ENCODE measurements at places on chromosomes 6 and 20. TPM values are rescaled to one million over a fixed set of nuclear protein-coding genes. Genes with fewer than 3 reads are reported as not detected.

DNA sequence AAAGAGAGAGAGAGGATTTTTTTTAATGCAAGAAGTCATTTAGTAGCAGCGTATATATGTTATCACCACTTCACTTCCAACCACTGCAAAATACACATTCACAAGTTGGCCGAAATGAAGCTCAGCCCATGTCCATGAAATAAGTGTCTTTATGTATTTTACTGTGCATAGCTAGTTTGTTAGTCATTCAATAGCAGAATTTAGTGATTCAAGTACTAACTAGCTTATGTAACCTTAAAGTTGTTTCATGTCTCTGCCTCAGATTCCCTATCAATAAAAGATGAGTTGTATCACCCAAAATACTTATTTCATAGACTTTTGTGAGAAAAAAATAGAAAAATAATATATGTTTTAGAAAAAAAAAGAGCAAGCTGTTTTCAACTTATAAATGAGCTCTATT lies 153.7 kb upstream of the PRDM1 start:
- no peaks in the 10 kb centered on the region for H3K27me3 ChIP-seq
- no peak overlapping the region for H3K27ac ChIP-seq
- H3K4me3 ChIP-seq = no peak overlapping the region
- no peaks in the 10 kb centered on the region for H3K36me3 ChIP-seq
- DNase-seq = no peak

DNA sequence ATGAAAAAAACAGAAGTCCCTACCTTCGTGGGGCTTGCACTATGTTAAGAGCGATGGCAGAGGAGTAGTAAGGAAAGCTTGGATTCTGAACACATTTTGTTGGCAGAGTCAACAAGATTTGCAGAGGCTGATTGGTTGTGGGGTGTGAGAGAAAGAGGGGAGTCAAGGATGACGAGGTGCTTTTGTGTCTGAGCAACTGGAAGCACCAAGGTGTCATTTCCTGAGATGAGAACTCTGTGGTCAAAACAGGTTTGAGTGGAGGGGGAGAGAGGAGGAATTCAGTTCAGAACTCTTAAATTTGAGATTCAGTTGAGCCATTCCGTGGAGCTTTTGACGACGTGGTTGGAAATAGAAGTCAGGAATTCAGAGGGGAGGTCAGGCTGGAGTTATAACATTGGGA lies 3.5 kb downstream of the OCSTAMP start:
- H3K4me1 ChIP-seq = no peaks in the 10 kb centered on the region
- no peak for DNase-seq
- H3K36me3 ChIP-seq = no peaks in the 10 kb centered on the region

- no peaks in the 10 kb centered on the region for H3K4me1 ChIP-seq
- no peak overlapping the region for H3K27ac ChIP-seq
- no peaks in the 10 kb centered on the region for H3K36me3 ChIP-seq
- no peak for DNase-seq
Measured at GRCh38 chr6:72825315-72825911, 203.5 kb downstream of the KCNQ5 start.

DNA sequence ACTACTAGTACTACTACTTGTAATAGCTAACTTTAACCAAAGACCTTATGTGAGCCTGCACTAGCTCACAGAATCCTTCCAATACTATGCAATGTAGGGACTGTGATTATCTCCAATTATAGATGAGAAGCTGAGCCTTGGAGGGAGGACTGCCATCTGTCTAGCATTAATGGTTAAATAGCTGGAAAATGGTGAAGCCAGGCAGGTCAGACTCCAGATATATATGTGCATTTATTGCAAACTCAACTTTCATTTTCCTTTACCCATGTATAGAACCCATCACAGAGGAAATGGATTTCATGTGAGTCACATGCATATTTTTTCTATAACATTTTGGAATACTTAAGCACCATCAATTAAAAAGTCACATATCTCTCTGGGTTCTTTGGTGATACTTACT lies 229.9 kb downstream of the BCAS1 start:
- no peak overlapping the region for H3K4me3 ChIP-seq
- no peak overlapping the region for H3K27ac ChIP-seq
- H3K36me3 ChIP-seq = no peaks in the 10 kb centered on the region
- no peaks in the 10 kb centered on the region for H3K27me3 ChIP-seq

Gene IDH3B
- total RNA-seq = 65.5 TPM

Gene MACROD2
- 78.2 TPM for total RNA-seq

Gene DEF6
- total RNA-seq = 17.4 TPM

Data from upper lobe of right lung (tissue), 1 donor.